ENCODE measurements at places on chromosomes 11 and 22.

GRCh38 chr11:60781981-60782316, 3.2 kb upstream of the MS4A10 start:
- DNase-seq = no peak

- DNase-seq = no peak
Measured at GRCh38 chr11:7671347-7672215, 1.7 kb downstream of the CYB5R2 start.

GRCh38 chr11:92642177-92642931, 327.1 kb upstream of the MTNR1B start:
- DNase-seq = no peak

- no peak for DNase-seq
Measured at GRCh38 chr11:61281581-61282250, 13.4 kb downstream of the VWCE start.

DNA sequence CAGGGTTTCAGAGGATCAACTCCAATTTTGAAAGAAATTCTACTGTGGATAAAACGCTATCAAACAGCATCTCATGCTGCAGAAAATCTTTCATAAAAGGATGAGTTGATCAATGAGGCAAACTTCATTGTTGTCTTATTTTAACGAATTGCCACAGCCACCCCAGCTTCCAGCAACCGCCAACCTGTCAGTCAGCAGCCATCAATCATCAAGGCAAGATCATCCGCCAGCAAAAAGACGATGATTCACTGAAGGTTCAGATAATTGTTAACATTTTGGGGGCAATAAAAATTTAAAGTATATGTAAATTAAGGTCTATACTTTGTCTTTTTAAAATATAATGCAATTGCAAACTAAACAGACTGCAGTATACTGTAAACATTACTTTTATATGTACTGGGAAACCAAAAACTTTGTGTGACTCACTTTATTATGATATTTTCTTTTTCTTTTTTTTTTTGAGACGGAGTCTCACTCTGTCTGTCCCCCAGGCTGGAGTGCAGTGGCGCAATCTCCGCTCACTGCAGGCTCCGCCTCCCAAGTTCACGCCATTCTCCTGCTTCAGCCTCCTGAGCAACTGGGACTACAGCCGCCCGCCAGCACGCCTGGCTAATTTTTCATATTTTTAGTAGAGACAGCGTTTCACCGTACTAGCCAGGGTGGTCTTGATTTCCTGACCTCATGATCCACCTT, 155.3 kb upstream of the SYN3 start:
- DNase-seq = no peak

DNA sequence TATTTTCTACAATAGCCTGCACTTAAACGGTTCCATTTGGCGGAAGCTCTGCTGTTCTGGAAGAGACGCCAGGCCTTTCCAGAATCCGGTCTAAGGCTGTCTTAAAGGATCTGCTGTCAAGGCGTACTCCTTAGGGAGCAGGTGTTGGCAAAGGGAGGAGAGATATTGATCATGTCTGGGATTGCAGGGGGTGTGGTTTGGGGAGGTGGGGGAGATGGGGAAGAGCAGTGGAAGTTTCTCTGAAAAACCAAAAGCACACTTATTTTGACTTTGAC, 22.5 kb upstream of the WNT11 start:
- no peak for DNase-seq

- no peak for DNase-seq
Measured at GRCh38 chr11:15569305-15570025, 454.7 kb downstream of the INSC start.

- DNase-seq = no peak
Measured at GRCh38 chr11:119025541-119025940, 5.1 kb downstream of the SLC37A4 start.

DNA sequence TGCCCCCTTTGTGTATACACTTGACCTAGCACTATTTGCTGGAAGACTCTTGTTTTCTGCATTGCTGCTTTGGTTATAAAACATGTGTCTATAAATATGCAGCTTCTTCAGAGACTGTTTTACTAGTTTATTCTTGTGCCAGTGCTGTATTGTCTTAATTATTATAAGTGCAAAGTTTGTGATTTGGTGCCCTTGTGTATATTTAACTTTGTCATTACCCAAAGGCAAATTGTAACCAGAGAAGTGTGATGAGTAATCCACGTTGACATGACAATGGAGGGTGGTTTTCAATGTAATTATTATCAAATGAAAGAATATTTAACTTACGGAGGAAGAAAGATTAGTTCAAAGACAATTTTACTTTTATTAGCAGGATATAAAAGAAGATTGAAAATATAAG, 75.0 kb upstream of the PRODH start:
- DNase-seq = no peak

DNA sequence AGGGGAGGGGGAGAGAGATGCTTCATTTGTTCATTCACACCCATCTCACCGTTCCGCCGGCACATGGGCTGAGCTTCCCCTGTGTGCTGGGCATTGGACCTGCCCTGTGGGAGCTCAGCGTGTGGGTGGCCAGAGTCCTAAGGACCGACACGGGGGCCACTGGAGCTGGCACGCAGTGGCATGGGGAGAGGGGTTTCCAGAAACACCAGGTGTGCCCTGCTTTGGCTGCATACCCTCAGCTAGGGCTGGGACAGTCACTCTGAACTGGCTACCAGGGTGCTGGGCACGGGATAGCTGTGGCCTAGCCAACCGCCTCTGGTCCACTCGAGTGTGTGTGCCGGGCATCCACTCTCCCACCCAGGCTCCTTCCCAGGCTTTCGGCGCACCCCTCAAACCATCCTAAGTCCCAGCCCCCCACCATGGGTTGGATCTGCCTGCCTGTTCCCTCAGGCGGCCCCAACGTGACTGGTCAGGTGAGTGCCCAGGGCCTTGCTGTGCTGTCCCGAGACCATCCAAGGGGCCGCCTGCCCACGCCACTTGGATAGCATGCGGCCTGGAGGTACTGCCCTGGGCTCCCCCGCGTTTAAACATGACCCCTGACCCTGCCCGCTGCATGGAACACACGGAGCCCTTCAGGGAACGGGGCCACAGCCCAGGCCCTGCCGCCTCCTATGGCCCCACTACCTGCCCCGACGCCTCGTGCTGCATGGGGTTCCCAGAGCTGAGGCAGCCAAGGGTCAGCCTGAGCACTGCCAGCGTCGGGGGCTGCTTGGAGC, 51.6 kb upstream of the LINC01488 start:
- no peak for DNase-seq

DNA sequence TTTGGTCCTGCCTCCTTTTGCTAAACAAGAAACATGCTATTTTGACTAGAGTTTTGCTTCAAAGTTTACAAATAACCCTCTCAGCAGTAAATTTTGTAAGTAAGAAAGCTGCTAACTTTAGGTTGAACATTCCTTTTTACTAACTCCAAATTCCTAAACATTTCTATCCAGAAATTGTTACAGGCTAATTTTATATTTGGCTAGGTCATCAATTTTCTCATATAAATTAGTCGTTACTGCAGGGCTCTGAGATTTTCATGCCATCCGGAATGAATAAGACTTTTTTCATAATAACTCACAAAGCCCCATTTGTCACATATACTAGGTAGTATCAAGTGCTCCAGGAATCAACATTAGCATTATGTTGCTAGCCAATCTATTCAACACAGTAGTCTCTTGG, 143.1 kb downstream of the METTL15 start:
- no peak for DNase-seq

DNA sequence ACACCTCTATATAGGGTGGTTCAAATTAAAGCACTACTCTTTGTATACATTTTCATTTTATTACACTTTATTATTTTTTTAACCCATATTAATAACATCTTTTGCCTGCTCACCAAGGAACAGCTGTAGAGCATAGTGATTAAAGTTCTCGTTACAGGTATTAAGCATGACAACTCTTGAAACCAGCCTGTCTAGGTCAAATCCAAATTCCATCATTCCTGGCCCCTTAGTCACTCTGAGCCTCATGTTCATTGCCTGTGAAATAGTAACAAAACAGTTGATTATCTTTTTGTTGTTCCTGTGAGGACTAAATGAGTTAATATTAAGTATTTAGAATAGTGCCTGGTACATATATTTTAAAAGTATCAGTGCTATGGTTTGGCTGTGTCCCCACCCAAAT, 334.5 kb downstream of the RAB38 start:
- DNase-seq = no peak

DNA sequence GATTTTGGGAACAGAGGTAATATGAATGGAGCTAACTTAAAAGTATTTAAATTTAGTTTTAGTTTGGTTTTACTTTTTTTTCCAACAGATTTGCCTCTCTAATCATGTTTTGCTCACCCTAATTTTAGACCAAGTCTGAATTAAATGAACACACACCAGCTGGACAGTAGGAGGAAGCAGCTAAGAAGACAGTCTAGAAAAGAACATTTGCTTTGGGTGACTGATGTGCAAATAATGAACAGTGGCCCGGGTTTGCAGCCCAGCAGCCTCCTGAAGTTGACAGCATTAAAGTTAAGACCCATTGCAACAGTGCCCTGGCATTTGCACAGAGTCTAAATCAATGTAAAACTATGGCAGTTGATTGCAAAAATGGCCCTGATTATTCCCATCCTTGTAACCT, 66.4 kb upstream of the SORL1 start:
- no peak for DNase-seq

- DNase-seq = no peak
Measured at GRCh38 chr11:33893711-33894397, 2.0 kb upstream of the LMO2 start.

DNA sequence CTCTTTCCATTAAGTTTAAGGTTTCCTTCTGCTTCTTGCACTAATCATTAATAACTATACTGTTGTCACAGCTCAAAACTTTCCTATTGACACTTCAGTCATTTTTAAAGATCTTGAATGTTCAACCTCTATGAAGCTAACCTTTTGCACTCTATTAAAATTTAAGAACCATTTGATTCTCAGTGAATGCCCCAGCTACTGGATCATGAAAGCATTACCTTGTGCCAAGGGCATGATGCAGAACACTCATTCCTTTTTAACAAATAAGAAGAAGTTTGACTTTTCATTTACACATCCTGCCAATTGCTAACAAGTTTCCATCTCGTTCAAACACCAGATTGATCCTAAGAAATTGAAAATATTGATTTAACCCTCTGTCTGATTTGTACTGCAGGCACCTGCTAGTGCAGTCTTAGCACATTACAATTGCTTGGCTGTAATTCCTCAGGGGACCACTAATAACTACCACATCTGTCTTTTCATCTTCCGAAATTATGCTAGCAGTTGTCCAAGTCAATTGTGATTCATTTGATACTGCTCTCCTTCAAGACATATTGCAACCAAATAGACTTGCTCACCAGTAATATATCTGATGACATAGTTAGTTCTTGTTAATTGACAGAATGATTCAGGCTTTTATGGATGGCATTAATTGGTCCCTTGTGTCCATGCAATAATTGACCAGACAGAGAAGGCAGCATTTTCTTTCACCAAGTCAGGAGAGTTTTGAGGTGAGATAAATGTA, 158.4 kb downstream of the TEAD1 start:
- DNase-seq = no peak
